Neural progenitor cell (in vitro differentiated cells): ENCODE measurements at places on chromosomes 1 and 21. TPM values are rescaled to one million over a fixed set of nuclear protein-coding genes. Genes with fewer than 3 reads are reported as not detected.

DNA sequence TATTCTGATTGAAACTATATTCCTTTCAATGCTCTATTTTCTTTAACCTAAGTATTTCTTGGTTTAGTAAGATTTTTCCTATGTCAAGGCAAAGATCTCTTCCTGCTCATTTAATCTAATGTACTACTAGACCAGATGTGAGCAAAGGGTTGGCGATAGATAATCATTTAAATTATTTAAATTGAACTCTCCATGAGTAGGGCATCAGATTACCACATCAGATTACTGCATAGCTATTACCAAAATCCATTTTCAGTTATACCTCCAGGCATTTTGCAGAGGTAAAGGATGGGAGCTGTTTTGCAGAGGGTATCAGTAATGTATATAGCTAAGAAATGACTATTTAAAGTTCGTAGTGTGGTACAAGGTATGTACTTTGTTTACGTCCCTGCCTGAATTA, 607.9 kb downstream of the PTPRC start:
- no peak for DNase-seq
- H3K4me3 ChIP-seq = no peak overlapping the region
- H3K4me1 ChIP-seq = no peaks in the 10 kb centered on the region
- no peaks in the 10 kb centered on the region for H3K27me3 ChIP-seq
- H3K27ac ChIP-seq = no peak overlapping the region
- H3K36me3 ChIP-seq = no peaks in the 10 kb centered on the region

DNA sequence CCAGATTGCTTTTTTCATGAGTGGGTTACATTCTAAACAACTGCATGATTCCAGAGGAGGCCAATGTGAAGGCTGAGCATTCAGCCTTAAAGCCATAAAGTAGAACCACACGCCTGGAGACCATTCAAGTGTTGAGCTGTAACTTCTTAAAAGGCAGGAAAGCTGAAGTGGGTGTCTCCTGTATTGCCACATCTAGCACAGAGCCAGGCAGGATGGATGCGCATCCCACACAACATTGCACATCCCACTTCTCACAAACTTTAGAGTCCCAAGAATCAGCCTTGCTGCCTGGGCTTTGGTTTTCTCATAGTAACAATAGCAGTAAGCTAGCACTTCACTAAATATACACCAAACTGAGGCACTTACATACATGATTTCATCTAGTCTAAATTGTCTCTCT, 151.7 kb downstream of the DAB1 start:
- no peak overlapping the region for H3K27ac ChIP-seq
- no peak for DNase-seq
- no peaks in the 10 kb centered on the region for H3K27me3 ChIP-seq
- no peaks in the 10 kb centered on the region for H3K36me3 ChIP-seq
- H3K4me1 ChIP-seq = peaks cover 33% of the 10 kb centered on the region

GRCh38 chr21:15291621-15292266, 226.9 kb upstream of the NRIP1 start:
- no peak for DNase-seq
- no peak overlapping the region for H3K4me3 ChIP-seq
- no peaks in the 10 kb centered on the region for H3K36me3 ChIP-seq
- no peaks in the 10 kb centered on the region for H3K27me3 ChIP-seq

DNA sequence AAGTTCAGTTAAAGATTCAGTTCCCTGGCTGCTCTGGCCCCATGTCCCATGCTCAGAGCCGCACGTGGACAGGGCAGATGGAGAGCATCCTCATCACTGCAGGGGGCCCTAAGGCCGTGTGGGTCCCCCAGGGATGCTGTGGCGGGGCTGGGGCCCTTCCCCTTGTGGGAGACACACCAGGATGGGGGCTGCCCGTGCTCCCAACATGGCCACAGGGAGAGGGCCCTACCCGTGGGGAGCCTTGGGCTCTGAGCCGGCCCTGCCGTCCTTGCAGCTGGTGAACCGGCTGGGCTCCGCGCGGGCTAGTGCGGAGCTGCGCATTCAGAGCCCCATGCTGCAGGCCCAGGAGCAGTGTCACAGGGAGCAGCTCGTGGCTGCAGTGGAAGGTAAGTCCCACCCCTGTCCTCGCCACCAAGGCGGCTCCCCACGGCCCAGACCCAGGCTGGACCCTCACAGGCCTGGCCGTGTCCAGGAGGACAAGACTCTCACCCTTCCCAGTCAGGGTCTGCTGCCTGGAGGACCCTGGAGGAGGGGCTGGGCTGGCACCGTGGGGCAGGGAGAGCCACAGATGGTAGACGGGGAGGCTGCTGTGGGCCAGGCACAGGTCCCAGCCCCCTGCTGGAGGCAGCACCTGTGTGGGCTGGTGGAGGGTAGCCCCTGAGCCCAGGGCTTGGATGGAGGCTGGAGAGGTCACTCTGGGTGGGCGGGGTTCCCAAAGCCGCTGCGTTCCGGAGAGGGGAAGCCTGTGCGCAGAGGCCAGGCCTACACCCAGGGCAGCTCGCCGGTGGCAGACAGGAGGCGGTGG, 53.8 kb downstream of the TRIM11 start:
- no peak overlapping the region for H3K4me3 ChIP-seq
- no peaks in the 10 kb centered on the region for H3K27me3 ChIP-seq
- no peak overlapping the region for H3K27ac ChIP-seq
- H3K36me3 ChIP-seq = no peaks in the 10 kb centered on the region

GRCh38 chr1:160373696-160374095, 6.8 kb downstream of the NHLH1 start:
- no peak overlapping the region for H3K4me3 ChIP-seq
- peaks cover 34% of the 10 kb centered on the region for H3K4me1 ChIP-seq
- no peaks in the 10 kb centered on the region for H3K36me3 ChIP-seq
- no peak overlapping the region for H3K27ac ChIP-seq
- peak; percentile 0 for DNase-seq
- H3K27me3 ChIP-seq = no peaks in the 10 kb centered on the region

The YIPF1 gene
- 35.7 and 41.2 TPM in 2 replicates for total RNA-seq

The CCDC190 gene
- not detected in 2 replicates for total RNA-seq

The TCEA3 gene
- 0.53 and 0.54 TPM in 2 replicates for total RNA-seq

The RNU1-4 gene
- under 0.01 TPM in 2 replicates for total RNA-seq
